ENCODE measurements at places on chromosomes 13 and 19.

DNA sequence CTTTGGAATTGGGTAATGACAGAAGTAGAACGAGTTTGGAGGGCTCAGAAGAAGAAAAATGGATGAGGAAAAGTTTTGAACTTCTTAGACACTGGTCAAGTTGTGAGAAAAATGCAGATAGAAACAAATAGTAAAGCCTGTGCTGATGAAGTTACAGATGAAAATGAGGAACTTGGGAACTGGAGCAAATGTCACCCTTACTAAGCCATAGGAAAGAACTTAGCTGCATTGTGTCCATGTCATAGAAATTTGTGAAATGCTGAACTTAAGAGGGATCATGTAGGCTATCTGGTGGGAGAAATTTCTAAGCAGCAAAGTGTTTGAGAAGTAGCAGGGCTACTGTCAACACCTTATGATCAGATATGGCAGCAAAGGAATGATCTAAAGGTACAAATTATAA, 289.2 kb upstream of the PCDH9 start:
- no peak for DNase-seq

- DNase-seq: no peak
Observed at GRCh38 chr13:31725841-31726240, 13.5 kb upstream of the RXFP2 start.

GRCh38 chr13:105436943-105437342, 1098.5 kb downstream of the EFNB2 start:
- DNase-seq: no peak

- DNase-seq: no peak
Observed at GRCh38 chr19:29668746-29669609, 3.7 kb downstream of the PLEKHF1 start.

DNA sequence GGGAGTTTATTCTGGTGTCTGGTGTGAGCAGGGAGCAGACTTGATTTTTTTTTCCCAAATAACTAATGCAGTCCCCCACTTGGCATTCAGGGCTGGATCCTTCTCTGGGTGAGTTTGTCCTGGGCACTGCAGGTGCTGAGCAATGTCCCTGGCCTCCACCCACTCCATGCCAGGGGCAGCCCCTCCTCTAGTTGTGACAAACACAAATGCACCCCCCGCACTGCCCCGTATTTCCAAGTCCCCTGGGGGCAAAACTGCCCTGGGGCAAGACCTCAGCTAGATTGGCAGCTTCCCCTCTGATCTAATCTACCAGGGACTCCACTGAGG, 6.4 kb downstream of the MOB3A start:
- no peak for DNase-seq

- no peak for DNase-seq
Observed at GRCh38 chr13:25847635-25848626, 203.9 kb downstream of the SHISA2 start.

GRCh38 chr13:29936051-29936813, 85.8 kb upstream of the UBL3 start:
- DNase-seq: no peak

- peak; percentile 57 for DNase-seq
Observed at GRCh38 chr19:37594982-37595382, 306 bp downstream of the ZNF540 start.

- DNase-seq: peak; percentile 12
Observed at GRCh38 chr13:31930901-31931522, 100.6 kb upstream of the FRY start.

DNA sequence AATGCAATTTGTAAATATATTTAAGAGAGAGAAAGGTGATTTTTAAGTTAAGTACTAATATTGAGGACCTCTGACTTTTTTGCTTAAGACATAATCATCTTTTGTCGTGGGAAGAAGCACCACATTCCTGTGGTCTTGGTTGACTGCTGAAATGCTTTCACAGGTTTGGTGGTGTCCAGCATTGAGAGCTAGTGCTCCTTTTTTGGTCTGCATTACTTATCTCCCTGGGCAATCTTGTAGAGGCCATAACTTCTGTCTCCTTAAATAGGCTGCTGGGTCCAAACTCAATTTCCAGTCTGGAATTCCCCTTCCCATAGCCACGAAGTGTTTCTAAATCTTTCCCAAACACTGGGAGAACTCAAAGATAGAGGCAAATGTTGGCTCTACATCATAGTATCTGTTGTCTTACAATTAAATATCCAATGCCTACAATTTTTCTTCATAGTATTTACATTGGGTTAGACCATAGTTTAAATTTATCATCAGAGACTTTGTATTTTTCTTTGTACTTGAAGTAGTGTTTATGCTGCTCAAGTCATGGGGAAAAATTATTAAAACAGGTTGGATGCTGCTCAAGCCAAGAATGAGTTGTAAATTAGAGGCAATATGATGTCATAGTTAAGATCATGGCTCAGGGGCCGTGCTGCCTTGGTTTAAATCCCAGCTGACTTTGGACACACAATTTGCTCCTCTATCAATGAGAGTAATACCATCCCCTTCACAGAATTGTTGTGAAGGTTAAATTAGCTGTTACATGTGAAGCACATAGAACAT, 105.6 kb downstream of the POSTN start:
- no peak for DNase-seq

DNA sequence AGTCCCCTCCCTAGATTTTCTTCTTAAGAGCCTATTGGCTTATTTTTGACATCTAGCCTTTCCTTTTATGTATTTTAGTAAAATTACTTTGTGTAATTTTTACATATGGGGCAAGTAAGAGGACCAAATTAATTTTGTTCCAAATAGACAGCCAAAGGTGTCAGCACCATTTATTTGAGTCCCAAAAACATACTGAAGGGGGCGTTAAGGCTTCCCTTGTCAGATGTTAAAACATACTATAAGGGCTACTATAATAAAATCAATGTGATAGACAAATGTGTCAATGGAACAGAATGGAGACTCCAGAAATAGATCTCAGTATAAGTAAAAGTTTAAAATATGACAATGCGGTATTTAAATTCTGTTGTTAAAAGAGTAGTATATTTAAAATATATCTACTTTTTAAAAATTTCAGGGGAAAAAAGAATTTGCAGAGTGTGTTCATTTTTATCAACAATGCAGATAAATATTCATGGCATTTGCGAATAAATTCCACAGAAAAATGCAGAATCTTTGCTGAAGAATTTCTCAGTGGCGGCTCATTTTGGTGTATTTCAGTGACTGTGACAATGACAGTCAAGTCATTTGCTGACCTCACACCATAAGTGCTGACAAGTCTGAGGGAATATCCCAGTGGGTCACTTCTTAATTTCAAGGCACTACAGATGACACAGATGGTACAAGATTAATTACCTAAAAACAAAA, 133.7 kb downstream of the MTUS2 start:
- no peak for DNase-seq

- no peak for DNase-seq
Observed at GRCh38 chr13:89827552-89827951, 1519.9 kb upstream of the MIR17HG start.

DNA sequence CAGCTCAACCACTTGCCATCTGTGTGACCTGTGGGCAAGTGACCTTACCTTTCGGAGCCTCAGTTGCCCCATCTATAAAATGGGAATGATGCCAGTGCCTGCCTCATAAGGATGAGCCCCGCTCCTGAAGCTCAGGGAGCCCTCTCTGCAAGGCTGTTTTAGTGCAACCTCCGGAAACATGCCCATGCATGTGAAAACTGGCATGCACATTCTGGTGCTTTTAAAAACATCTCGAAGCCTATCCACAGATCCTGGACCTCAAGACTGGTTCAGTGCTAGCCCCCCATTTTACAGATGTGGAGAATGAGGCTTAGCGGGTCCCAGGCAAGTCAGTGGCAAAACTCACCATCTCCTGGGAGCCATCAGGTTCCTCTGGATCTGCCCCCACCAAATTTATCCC, 5.6 kb downstream of the CADM4 start:
- no peak for DNase-seq

DNA sequence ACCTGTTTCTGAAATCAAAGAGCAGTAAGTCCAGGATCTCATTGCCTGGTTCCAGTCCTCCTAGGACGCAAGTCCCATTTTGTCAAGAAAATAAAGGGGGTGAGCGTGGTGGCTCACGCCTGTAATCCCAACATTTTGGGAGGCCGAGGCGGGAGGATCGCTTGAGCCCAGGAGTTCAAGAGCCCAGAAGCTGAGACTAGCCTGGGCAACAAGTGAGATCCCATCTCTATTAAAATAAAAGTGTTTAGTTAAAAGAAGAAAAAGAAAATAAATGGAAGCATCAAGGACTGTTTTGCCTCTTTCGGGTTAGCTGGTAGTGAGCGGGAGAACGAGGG, 344 bp upstream of the HAUS5 start:
- no peak for DNase-seq

DNA sequence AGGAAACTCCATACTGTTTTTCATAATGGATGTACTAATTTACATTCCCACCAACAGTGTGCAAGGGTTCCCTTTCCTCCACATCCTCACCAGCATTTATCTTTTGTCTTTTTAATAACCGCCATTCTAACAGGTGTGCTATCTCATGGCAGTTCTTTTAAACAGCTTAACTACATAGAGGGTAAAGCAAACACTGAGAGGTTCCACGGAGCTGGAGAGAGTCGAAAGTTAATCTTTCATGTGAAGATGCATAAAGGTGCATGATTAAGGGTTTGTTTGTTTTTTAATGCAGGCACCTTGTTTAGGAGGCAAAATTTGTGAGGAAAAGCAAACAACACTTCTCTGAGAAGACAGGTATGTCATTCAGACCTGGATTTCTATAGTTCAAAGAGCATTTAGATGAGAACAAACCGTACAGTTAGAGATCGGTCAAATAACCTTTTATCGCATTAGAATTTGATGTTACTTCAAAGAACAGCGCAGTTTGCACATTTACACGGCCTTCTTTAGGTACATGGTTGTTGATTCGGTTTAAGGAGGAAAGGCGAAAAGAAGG, 193.9 kb downstream of the RBM26 start:
- no peak for DNase-seq

GRCh38 chr13:27963491-27963890, 5.6 kb downstream of the CDX2 start:
- no peak for DNase-seq

GRCh38 chr19:33662391-33663092, 40.8 kb downstream of the CHST8 start:
- no peak for DNase-seq

DNA sequence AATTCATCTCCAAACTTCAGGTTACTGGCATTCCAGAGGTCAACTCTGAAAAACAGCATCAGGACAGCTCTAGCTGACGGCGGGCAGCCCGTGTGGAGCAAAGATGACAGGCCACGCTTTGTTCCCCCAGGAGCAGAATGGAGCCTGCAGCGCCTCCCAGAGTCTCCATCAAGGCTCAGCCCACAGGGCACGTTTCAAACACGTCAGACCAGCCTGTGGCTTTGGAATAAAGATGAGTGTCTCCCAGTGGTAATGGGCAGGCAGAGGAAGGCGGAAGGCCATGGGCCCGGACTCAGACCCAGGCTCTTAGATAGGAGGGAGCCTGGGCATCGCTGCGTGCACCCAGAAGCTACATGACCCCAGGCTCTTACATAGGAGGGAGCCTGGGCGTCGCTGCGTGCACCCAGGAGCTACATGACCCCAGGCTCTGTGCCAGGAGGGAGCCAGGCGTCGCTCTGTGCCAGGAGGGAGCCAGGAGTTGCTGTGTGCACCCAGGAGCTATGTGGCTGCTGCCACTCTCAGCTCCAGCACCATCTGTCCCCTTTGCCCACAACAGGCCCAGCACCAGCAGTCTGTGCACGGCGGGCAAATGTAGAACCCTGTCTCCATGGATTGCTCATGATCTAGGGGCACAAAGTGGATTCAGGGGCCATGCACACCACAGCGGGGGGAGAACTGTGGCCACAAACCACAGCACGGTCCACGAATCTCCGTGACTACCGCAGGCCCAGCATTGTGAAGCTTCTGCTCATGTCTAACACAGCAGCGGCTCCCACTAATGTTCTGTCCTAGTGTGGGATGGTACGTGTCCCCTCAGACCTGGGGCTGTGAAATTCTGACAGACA, 47.8 kb upstream of the C13orf46 start:
- DNase-seq: no peak

DNA sequence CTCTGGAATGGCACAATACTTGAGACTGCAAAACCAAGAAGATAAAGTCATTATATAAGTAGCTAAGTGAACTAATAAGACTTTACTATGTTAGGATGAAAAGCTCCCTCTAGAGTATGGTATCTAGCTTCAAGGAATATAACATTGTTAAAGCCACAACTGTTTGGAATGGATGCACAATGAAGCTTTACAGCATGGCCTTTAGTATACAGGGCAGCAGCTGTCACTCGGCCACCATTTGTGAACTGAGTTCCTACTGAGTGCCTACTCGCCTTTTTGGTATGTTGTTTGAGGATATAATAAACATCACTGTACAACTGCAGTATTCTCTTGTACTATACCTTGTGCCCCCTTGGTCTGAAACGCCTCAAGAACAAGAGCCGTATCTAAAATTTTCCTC, 6.8 kb downstream of the ALG5 start:
- no peak for DNase-seq

DNA sequence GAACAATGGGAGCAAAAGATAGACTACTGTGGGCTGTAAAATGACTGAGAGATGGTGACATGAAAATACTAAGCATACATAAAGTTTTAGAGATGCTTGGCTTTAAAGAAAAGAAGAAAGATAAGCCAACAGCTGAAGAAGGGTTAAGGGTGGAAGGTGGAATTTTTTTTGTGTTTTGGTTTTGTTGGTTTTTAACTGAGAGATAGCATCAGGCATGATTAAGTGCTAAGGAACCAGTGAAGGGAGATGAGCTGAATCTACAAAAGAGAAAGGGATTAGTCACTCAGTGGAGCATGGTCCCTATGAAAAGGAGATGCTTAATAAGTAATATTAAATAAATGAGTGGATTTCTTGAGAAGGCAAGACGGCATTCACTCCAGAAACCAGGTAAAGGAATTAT, 12.5 kb upstream of the TBC1D4 start:
- DNase-seq: no peak

GRCh38 chr13:73859841-73860240, 274.4 kb downstream of the KLF12 start:
- DNase-seq: no peak

DNA sequence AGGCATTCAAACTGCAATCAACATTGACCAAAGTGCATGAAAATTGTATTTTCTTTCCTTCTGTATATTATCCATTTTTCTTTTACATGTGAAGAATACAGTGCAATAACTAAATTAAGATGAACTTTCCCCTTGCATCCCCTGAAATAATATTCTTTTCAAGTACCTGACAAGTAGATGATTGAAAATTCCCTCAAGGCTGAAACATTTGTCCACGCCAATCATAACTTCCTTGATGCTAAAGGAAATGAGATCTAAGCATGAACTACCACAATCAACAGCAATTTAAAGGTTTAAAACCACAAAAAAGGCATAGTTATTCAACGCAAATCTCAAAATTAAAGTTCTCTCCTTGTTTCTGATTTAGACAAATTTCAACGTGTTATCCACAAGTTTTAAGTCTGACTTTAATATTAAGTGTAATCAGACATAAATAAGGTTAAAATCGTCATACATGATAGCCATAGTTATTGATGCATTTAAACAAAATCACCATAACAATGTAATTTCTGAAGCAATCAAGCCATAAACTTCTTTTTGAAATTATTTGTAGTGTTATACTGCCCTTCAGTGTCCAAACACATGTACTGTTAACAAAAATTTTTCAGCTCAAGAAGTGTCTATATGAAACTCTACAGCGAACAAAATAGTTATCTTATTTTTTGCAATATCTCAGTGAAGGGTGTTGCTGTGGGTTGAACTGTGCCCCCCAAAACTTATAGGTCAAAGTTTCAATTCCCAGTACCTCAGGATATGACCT, 169.5 kb downstream of the DCLK1 start:
- DNase-seq: no peak

GRCh38 chr19:39939556-39939955, 5.1 kb upstream of the FCGBP start:
- DNase-seq: no peak

Data from activated CD4-positive, alpha-beta T cell treated with anti-CD3 and anti-CD28 coated beads, Interleukin-2, amount 50 U/mL, for 48 hours (primary cell).